ENCODE measurements at places on chromosomes 3 and 15. TPM values are rescaled to one million over a fixed set of nuclear protein-coding genes. Genes with fewer than 3 reads are reported as not detected.

DNA sequence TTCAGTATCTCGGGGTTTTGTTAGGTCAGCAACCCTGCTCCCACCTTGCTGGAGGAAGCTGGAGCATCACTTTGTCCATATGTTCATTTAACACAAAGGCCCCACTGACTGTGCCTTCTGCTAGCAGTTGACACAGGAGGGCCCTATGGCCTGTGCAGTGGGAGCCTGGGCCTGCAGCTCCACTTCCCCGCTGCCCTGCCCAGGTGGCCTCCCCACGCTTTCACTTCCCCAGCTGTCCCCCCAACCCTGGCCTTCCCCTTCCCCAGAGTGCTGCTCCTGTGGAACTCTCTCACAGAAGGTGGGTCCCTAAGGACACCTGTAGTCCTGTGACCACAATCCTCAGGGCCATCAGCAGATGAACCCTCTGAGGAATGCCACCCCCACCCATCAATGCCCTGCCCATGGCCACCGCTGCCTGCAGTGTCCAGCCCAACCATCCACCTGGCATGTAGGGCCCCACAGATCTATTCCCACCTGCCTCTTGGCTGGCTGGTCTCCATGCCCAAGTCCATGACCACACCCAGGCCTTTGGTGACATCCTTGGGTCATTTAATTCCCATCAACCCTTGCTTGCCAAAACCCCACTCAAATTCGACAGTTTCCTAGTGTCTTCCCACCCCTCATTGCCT is 13.5 kb downstream of the TBC1D21 start:
- no peak for DNase-seq

DNA sequence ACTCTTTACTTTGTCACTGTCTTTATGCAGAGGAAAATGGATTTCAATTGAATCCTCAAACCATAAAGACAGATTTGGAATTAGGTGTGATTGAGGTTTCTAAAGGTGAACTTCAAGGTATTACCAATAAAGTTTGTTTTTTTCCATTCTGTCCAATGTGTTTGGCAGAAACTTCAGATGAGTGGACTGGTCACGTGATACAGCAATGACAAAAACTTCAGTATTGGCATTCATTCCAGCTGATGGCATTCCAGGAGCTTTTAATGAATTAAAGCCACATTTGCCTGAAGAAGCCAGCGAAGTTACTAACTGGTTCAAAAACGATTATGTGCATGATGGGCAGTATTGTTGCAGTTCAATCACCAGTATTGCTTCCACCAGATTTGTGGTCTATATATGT is 4.5 kb upstream of the MASP1 start:
- DNase-seq = no peak

DNA sequence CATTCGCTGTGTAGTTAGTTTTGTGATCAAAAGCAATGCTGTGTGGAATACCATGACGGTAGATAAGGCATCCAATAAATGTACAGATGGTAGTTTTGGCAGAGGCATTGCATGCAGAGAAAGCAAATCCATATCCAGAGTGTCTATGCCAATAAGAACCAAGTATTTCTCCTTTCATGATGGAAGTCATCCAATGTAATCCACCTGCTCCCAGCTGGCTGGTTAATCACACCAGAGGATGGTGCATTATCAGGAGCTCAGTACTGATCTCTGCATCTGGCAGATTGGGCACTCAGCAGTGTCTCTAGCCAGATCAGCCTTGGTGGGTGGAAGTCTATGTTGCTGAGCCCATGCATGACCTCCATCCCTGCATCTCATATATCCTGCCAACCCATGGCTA is 677.7 kb upstream of the NECTIN3 start:
- no peak for DNase-seq

GRCh38 chr15:83694015-83694414 is 40.1 kb downstream of the ADAMTSL3 start:
- no peak for DNase-seq

GRCh38 chr3:155594526-155595187 is 150.2 kb downstream of the PLCH1 start:
- DNase-seq = no peak

Gene RARRES1
- not detected for total RNA-seq

Gene ATP2B2
- not detected for total RNA-seq

GRCh38 chr3:47849699-47850563 is 47.0 kb downstream of the DHX30 start:
- DNase-seq = no peak

GRCh38 chr3:126827121-126827520 is 123.1 kb downstream of the CHCHD6 start:
- DNase-seq = no peak

DNA sequence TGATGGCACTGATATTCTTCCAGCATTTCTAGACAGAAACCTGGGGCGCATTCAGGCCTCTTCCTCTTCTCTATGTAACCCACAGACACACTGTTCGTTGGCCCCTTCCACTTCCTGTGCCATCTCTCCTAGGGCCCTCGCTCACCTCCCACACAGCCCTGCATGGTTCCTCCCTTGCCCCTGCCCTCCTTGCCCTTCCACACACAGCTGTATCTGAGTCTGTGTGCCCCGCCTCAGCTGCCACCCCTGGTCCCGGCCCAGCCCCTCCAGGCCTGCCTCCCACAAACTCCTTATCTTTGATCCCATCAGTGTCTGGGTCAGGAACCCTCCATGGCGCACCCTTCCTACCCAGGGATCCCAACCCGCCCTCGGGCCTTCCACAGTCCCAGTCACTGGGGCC is 37.9 kb downstream of the RAB6B start:
- DNase-seq = no peak

GRCh38 chr3:57026944-57027343 is 33.5 kb upstream of the SPATA12 start:
- DNase-seq = no peak

- no peak for DNase-seq
These were observed 72.0 kb upstream of the ZBED2 start for GRCh38 chr3:111667170-111667569.

DNA sequence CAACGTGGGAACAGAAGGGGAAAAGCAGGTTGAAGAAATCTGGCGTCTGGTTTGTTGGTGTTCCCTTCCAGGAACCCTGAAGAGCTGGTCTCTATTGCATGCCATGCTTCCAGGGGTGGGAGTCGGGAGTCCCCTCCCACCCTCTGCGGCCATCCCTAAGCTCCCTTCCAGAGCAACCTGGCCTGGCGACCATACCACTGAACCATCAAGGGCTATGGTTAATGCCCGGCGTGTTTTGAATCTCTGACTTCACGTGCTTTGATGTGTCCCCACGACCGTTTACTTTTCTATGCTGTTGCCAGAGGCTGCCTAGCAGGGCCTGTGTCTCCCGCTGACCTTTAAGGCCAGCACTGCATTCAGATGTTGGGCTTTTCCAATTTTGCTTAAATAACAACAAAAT is 696 bp upstream of the SNRK start:
- no peak for DNase-seq

DNA sequence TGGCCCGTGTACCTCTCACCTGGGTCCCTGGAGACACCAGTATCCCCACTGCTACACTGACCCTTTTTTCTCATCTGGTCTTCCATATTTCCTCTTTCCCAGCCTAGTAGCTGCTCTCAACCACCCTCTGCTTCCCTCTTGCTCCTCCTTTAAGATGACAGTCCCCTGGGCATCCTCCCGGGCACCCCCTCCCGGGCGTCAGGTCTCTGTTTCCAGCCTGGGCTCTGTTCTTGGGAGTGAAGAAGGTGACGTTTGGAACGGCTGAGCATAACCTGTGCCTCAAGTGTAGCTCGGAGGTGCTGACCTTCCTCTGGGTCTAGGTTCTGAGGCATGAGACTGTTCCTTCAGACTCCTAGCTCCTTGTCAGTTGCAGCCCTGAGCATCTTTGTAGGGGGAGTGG is 101.2 kb downstream of the VGLL4 start:
- DNase-seq = no peak

DNA sequence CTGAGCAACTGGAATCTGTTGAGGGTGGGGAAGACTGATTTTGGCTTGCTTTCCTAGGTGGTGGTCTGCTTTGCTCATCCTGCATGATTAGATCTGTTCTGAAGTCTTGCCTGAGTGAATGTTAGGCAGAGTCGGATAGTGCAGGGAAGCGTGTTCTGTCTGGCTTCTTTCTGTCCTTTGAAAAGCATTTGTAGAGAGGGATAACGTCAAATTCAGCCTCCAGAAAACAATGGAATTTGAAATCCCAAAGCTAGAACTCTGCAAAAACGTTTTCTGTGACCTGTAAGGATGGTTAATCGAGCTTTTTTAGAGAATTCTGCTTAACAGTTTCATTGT is 1.4 kb downstream of the GLCE start:
- no peak for DNase-seq

Gene AMIGO3
- total RNA-seq = not detected

DNA sequence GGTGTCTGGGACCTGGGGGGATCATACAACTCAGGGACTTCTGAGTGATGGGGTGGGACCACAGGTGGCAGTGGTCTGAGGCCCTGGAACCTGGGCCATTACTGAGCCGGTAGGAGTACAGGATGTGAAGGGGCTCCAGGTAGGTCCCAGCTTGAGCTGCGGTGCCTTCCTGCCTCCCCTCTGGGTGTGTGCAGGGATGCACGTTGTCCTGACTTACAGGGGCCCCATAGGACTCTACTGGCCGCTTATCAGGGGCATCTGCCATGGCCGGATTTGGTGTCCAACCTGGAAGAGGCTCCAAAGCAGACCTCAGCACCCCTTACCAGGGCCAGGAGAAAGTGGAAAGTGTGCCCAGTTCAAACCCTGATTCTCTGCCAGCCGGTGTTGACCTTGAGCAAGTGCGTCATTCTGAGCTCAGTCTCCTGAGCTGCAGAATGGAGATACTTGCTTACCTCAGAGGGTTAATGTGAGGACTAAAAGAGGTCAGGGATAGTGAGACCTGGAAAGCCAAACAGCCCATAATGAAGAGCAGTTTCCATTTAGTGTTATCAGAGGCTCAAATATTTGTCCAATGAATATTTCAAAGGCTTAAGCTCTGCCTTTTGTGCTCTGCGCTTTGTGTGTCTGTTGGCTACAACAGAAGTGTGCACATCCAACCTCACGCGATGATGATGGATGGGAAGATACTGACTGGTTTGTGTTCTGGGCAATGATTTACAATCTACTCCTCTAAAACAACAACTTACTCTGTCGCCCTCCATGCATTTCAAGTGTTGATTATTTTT is 35.4 kb upstream of the ESYT3 start:
- DNase-seq = no peak

Data from activated T-cell treated with anti-CD3 and anti-CD28 coated beads, Interleukin-2, amount 50 U/mL, for 4 hours (primary cell).